ENCODE measurements at places on chromosomes 6 and 20. TPM values are rescaled to one million over a fixed set of nuclear protein-coding genes. Genes with fewer than 3 reads are reported as not detected.

DNA sequence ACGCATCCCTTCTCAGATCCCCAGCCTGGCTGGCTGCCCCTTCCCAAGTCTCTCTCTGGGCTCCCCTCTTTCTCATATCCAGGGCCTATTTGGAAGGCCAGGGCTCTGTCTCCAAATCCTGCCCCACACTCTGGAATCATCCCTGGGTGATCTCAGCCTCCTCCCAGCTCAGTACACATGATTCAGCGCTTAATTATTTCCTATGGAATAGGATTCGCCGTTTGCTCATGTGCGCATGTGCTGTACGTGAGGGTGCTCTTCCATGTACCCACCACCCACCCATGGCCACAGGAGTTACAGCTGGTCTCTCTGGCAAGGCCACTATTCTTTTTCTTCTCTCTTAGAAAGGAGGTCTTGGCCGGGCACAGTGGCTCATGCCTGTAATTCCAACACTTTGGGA lies 81.7 kb upstream of the FOXP4 start:
- no peak for DNase-seq

GRCh38 chr20:24212494-24212893 lies 223.9 kb upstream of the GGTLC1 start:
- no peak for DNase-seq

Gene PRSS35
- 4.5 TPM for total RNA-seq

Gene OR2H2
- not detected for total RNA-seq

Gene SCRT2
- total RNA-seq, result not detected

Gene DLL1
- total RNA-seq, result 35.9 TPM

DNA sequence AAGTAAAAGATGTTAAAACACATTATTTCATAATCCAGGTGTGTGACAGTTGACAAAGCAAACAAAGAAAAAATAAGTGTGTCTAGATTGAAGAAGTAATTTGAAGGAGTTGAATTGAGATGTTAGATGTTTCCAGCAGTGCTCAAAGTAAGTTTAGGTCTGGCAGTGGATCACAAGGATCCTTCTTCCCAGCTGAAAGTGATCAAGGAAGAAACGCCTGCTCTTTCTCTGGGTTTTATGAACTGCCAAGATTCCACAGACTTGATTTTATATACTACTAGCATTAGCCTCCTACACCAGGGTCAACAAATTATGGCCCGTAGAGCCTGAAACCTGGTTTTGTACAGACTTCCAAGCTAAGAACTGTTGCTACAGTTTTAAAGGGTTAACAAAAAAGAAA lies 30.3 kb downstream of the STX7 start:
- DNase-seq, result no peak

Gene ZNF391
- 16.5 TPM for total RNA-seq

GRCh38 chr6:21750575-21750974 lies 157.0 kb downstream of the SOX4 start:
- DNase-seq, result no peak

- no peak for DNase-seq
Observed at GRCh38 chr6:168448243-168448855, 7.4 kb downstream of the SMOC2 start.

DNA sequence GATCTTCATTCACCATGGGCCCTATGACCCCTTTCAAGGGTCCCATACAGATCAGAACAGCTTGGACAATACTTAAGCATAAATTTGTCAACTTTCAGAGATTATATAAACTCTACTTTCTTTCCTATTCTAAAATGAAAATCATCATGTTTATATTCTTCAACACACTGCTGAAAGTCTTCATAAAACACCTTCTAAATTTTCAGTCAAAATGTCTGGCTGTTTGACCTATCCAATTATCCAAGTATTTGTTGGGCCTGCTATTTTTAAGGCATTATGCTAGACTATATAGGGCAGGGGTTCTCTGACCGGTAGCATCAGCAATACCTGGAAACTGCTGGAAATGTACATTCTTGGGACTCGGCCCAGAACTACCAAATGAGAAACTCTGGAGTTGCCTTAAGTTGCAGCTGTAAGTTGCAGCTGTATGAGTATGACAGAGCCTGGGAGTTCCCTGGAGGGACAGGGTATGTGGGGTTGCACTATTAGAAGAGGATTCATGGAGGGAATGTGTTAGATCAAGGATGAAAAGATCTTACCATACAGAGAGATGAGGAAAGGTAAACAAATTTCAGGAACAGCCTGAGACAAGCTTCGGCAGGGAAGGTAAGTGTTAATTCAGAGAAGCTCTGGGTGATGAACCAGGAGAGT lies 293.0 kb downstream of the ADGB start:
- DNase-seq, result no peak

GRCh38 chr6:37802810-37803209 lies 16.7 kb upstream of the ZFAND3 start:
- DNase-seq, result no peak

GRCh38 chr6:56102216-56102615 lies 145.2 kb downstream of the COL21A1 start:
- DNase-seq, result no peak

- no peak for DNase-seq
Observed at GRCh38 chr6:4078691-4079471, at the start of gene FAM217A. TSS of gene FAM217A (minus strand) at chr6:4079137. CDS start at chr6:4077414, 1,723 bp downstream.

- DNase-seq, result peak; percentile 75
Observed at GRCh38 chr20:31869942-31870725, at the start of the genes DUSP15 and TTLL9. TSS of gene DUSP15 (minus strand) at chr20:31870527. CDS start at chr20:31870337, 190 bp downstream. TSS of gene TTLL9 (plus strand) at chr20:31870634. CDS start at chr20:31871127, 493 bp downstream.

Gene CALHM4
- total RNA-seq, result not detected

- DNase-seq, result peak; percentile 19
Observed at GRCh38 chr20:1800777-1801176, 94.4 kb upstream of the SIRPA start.

Gene HCRTR2
- not detected for total RNA-seq

DNA sequence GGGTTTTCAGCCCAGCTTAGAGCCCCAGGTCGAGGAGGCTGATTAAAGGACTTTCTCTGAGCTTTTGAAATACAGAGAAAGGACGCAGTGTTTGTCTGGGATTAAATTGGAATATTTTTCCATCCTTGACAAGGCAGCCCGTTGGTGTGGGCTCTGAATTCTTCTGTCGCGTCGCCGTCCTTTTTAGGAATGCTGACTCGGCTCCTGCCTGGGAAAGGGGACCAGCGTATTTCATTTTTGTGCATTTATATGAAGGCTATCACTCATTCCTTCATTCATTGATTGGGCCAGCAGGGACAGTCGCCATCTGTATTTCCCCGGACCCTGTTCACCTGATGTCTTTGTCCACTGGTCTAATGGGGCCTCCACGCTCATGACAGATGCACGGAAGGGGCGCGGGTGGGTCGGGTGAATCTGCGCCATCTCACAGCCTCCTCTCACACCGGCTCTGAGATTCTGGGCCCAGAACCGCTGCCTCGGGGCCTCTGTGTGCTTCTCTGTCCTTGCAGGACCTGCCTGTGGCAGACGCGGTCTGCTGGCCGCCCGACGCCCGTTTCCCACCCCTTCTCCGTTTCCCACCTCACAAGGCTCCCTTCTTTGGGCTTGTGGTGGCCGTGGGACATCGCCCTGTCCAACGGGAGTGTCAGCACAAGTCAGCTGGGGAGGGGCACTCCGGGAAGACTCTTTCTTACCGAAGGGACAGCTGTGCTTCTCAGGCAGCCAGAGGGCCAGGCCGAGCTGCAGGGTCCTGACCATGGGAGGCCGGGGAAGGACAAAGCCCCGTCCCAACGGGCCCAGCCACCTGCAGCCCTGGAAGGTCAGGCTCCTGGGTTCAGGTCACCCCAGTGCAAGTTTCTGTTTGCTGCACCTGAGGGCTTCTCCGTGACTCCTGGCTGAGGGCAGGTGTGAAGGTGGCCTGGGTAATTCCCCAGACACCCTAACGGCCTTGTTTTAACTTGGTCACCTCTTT lies 157.3 kb downstream of the TAF4 start:
- DNase-seq, result no peak

Measured in neural progenitor cell (in vitro differentiated cells).